ENCODE measurements at places on chromosomes 1 and 21. TPM values are rescaled to one million over a fixed set of nuclear protein-coding genes. Genes with fewer than 3 reads are reported as not detected.
A peak's percentile ranks its signal among the peaks of the same experiment; 100 is the strongest.

PRAMEF6 gene
- total RNA-seq, result not detected

LAMC1 gene
- total RNA-seq, result not detected

- peak overlapping the region; percentile 58 for H3K27ac ChIP-seq
- H3K36me3 ChIP-seq, result peaks cover 11% of the 10 kb centered on the region
- DNase-seq, result peak; percentile 53
- H3K4me3 ChIP-seq, result peak overlapping the region; percentile 36
- H3K4me1 ChIP-seq, result peaks cover 20% of the 10 kb centered on the region
- no peaks in the 10 kb centered on the region for H3K27me3 ChIP-seq
Observed at GRCh38 chr21:44337941-44338895, 972 bp downstream of the CFAP410 start.

DNA sequence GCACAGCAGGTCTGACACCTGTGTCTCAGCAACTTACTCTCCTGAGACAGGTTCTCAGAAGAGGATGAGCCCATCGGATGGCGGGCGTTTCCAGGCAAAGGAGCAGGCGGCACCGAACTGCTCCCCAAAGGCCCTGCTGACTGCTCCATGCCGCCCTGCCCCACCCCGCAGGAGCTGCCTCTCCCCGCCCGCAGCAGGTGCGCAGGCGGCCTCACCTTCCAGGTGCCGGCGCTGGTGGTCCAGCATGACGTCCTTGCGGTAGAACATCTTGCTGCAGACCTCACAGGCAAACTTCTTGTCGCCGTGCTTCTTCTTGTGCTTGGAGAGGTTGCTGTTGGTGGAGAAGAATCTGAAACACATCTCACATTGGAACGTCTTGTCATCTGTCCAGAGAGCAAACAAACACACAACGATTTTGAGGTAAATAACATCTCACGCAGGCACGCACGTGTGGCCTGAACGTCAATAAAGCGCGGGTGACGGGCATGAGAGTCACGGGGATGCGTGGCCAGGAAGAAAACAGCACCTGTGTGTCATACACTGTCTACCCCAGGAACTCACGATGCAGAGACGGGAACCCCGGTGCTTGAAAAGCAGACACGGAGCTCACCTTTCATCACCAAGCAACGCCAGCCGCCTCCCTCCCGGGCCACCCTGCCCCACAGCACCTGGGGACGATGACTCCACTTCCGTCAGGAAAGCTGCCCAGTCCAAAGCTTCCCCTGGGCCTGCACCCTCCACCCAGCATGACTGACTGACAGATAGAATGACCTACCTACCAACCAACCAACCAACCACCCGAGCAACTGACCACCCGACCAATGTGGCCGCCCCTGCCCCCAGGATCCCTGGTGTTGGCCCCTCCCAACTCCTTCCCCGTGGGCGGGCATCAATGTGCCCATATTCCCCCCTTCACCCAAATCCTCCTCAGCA, 50.9 kb downstream of the PRDM15 start:
- peaks cover 32% of the 10 kb centered on the region for H3K36me3 ChIP-seq
- H3K27me3 ChIP-seq, result no peaks in the 10 kb centered on the region
- no peak overlapping the region for H3K27ac ChIP-seq
- H3K4me1 ChIP-seq, result peaks cover 5% of the 10 kb centered on the region

DNA sequence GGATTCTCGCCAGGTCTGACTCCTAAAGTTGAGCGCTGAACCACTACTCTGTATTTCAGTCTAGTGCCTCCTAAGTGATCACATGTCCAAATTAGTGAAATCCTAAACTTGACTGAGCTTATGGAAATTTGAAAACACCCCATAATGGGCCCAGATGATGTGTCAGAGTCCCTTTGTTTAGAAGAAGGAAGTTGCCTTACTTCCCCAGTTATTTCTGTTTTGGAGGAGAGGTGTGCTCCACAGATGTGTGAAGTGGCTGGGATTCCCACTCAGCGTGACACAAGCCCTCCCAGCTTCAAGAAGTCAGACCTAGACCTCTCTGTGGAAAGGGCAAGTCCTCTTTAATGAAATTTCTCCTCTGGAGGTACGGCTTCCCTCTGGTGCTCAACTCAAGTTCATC, 188.8 kb downstream of the TTLL7 start:
- DNase-seq, result no peak
- no peak overlapping the region for H3K4me3 ChIP-seq
- H3K27me3 ChIP-seq, result no peaks in the 10 kb centered on the region
- H3K27ac ChIP-seq, result no peak overlapping the region

- no peak for DNase-seq
- H3K27ac ChIP-seq, result no peak overlapping the region
Observed at GRCh38 chr1:229043115-229043514, 227.8 kb upstream of the RAB4A start.

GRCh38 chr1:54395281-54395934, 10.8 kb downstream of the SSBP3 start:
- no peak for DNase-seq
- peaks cover 80% of the 10 kb centered on the region for H3K36me3 ChIP-seq
- H3K4me1 ChIP-seq, result peaks cover 12% of the 10 kb centered on the region
- no peak overlapping the region for H3K27ac ChIP-seq
- H3K27me3 ChIP-seq, result no peaks in the 10 kb centered on the region
- H3K4me3 ChIP-seq, result no peak overlapping the region

DNA sequence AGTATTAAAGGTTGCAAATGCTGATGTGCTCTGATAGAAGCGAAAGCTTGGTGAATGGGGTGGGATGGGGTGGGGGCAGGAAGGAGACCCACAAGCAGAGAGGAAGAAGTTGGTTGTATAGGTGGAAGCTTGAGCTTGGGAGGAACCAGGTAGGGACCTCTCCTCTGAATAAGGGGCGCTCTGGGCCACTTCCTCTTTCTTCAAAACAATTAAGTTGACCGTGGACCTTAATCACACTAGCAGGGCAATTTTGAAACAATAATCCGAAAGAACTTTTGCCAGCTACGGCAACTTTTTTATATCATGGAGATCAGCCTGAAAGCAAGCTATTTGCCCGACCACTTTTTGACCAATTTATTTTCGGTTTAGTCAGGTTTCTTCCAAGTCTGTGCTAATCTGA, 1.9 kb upstream of the DYRK1A start:
- H3K4me3 ChIP-seq, result no peak overlapping the region
- H3K27ac ChIP-seq, result no peak overlapping the region
- H3K36me3 ChIP-seq, result no peaks in the 10 kb centered on the region

DNA sequence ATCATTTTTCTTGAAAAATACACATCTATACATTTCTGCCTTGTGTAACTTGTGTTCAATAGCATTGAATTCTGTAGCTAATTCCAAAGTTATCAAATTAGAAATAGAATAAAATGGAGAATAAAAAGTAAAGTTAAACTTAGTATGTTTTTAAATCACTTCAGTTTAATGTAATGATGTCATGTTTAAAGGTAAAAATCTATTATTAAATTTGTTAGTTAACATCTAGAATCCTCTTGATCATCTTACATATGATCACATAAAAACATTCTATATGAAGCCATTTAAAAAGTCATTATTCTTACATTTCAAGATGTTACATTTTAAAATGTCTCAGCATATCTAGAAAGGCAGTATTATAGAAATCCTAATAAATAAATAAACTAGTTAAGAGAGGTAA, 1163.2 kb downstream of the PLA2G4A start:
- H3K36me3 ChIP-seq, result no peaks in the 10 kb centered on the region
- H3K27me3 ChIP-seq, result no peaks in the 10 kb centered on the region
- DNase-seq, result no peak
- no peak overlapping the region for H3K4me3 ChIP-seq
